ENCODE measurements at places on chromosomes 5 and 9. TPM values are rescaled to one million over a fixed set of nuclear protein-coding genes. Genes with fewer than 3 reads are reported as not detected.

DNA sequence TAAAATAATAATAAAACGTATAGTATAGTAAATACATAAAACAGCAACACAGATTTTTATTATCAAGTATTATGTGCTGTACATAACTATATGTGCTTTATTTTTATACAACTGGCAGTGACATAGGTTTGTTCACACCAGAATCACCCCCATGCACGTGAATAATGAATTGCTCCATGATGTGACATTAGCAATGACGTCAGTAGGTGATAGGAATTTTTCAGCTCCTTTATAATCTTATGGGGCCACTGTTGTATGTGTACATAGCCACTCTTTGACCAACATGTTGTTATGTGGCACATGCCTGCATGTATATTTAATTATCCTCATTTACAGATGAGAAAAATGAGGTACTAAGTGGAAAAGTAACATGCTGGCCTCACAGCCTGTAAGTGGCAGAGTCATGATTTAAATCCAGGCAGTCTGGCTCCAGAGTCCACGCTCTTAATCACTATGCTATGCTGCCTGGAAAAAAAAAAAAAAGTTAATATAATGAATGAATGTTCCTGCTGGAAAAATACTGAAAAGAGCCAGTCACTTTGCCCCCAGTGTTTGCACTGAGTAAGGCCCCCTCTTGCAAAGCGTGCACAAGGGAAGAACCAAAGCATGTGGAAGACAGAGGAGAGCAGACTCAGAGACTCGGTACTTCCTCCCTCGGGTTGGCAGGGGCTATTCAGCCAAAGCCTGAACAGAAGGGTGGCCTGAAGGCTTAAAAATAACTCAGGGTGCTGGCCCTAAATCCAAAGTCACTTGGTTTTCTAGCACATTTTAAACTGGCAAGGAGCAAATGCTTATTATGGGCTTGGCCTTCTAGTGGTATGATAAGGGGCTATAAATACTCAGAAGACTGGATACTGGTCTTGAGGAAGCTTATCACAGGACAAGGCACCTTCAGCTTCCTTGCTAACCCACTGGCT, 206.8 kb downstream of the GLIS3 start:
- no peak for DNase-seq

DNA sequence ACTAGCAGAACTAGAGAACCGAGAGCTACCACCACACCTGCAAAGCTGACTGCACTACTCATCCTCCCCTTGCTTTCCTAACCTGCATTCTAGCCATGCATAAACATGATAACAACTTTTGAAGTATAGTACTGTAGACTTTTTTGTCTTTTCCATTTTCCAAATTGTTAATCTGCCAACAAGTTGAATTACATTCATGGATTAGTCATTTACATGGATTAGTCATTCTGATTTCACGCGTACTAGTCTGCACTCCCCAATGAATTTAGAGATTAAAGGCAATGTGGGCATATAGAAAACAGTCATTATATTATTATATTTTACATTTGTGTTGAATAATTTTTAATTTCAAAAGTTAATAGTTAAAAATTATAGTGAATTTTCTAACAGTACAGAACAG, 81.4 kb downstream of the EDIL3 start:
- no peak for DNase-seq

DNA sequence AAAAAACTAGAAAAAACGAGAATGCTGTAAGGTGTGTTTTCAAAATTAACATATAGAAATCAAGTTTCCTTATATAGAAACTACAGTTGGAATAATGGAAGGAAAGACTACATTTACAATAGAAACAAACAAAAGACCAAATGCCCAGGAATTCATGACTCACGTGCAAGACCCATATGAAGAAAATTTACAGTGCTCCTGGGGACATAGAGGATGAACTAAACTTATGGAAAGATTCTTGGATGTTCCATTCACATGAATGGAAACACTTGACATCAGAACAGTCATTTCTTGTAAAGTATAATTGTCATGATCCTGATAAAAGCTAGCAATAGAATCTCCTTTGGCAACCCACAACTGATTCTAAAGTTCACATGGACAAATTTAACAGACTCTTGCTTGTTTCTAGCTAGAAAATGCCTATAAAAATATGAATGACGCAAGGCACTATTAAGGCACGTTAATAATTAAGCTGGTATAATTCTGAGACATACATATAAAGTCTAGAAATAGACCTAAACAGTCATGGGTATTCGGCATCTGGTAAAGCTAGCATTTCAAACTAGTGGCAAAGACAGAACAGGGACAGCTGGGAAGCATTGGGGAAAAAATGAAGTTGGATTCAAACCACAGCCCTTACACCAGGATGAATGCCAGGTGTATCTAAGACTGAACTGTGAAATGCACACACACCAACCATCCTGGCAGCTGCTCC, 5.1 kb upstream of the ZFP62 start:
- DNase-seq: no peak

DNA sequence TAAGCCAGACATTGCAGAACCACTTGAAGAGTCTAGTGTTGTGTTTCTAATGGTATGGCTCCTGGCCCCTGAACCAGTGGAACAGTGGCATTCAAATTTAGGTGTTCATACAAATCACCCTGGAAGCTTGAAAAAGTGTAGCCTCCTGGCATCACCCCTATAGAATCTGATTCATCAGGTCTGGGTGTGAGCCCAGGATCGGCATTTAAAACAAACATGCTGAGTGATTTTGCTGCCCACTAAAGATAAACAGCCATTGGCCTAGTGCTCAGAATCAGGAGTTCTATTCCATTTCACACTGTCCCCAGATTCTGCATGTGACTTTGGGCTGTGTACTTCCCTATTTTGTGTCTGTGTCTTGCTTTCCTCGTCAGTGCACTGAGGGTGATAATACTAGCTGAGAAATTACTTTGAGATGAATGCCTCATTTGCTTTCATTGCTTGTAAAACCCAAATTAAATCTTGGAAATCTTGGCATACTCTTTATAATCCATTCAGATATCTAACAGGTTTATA, 241.5 kb upstream of the CLINT1 start:
- no peak for DNase-seq

DNA sequence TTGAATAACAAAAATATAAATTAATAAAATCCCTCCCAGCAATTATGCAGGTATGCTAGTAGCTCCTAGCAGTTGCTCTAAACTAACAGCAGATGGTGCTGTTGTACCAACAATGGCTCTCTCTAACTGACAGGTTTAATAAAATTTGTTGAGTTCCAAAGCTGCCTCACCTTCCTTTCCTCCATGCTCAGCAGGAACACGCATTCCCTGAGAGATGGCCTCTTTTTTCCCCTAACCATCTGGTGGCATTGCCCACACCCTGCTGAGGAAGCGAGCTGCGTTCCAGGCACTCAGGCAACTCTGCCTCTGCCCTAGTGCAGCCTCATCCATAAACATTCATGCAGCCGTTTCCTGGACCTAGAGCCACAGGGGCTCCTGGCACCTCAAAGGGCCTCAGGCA, 106.2 kb downstream of the KLHL3 start:
- no peak for DNase-seq

DNA sequence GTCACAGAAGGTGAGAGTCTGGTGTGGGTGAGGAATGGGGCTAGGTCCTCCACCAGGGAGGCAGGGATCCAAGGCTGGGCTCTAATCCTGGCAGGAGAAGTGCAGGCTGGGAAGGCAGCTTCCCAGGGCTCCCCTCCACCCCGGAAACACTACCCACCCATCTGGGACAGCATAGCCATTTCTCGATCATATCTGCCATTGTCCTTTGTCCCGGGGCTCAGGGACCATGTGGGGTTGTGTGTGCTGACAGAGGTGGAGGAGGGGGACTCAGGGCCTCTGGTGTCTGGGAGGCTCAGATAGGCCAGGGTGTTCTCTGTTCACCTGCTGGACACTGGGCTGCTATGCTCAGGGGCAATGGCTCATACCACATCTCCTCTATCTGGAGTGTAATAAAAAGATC, 32.2 kb upstream of the STRBP start:
- no peak for DNase-seq

DNA sequence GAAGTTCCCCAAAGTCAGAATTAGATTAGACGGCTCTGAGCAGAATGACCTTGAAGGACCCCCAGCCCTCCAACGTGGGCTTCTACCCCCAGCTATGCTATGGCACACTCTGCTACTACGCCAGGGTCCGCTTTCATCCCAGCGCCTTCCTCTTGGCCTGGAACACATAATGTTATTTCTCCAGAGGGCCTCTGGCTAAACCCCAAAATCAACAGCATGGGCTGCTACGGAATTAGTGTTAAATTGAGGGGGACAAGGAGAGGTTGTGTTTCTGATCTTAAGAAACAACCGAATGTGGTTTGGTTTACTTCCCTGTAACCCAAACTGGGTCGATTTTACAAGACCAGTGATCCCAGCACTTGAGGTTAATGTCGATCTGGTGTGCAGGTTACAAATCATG, 97.1 kb downstream of the ZNF618 start:
- no peak for DNase-seq

DNA sequence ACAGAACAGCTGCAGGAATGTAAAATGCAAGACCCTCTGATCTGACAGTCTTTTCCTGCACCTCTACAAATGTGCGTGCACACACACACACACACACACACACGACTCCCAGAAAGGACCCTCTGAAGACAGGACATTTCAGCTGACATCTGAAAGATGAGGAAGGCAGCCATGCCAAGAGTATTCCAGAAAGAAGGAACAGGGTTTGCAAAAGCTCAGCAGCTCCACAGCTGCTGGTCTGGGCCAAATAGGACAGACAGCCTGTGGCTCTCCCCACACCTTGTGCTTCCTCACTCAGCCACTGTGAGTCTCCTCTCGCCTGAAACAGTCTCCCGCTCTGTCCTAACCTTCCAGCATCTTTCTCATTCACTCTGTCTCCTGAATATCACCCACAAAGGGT, 189.0 kb downstream of the PALM2AKAP2 start:
- no peak for DNase-seq

- DNase-seq: no peak
These were observed 2.1 kb downstream of the ZNF346 start for GRCh38 chr5:177024559-177024958.

DNA sequence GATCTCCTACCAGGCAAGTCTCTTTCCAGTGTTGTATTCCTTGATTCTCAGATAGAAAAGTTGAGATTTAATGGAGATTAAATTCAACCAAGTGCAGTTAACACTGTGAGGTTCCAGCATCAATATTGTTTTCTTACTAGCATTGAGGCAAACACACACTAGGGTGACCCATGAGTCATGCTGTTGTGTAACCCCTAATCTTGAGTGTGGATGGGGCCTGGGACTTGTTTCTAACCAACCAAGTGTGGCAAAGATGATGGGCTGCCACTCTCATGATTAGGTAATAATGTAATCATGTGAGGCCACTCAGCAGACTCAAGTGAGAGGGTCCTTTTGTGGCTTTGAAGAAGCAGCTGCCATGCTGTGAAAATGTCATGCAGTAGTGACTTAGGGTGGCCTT, 394.2 kb downstream of the IRX2 start:
- no peak for DNase-seq

GRCh38 chr5:15285901-15286583, 213.9 kb upstream of the FBXL7 start:
- DNase-seq: peak; percentile 28

Gene BTNL8
- 0.58 TPM for total RNA-seq

Gene DOCK8
- total RNA-seq: 3.7 TPM

Gene DNAJC18
- 14.3 TPM for total RNA-seq

Gene ANKRD20A1
- total RNA-seq: 1.5 TPM

Gene EIF4E1B
- total RNA-seq: not detected

Gene TOR2A
- 2.3 TPM for total RNA-seq

Gene TMEM215
- not detected for total RNA-seq

Gene KCNMB1
- total RNA-seq: 1.3 TPM

Gene DPYSL3
- total RNA-seq: 20.7 TPM

Gene SPATA31E1
- not detected for total RNA-seq

Gene PCDHB14
- 1.9 TPM for total RNA-seq

Data from left ventricle myocardium inferior (tissue), 1 donor.